ENCODE measurements at places on chromosomes 5 and 9.

DNA sequence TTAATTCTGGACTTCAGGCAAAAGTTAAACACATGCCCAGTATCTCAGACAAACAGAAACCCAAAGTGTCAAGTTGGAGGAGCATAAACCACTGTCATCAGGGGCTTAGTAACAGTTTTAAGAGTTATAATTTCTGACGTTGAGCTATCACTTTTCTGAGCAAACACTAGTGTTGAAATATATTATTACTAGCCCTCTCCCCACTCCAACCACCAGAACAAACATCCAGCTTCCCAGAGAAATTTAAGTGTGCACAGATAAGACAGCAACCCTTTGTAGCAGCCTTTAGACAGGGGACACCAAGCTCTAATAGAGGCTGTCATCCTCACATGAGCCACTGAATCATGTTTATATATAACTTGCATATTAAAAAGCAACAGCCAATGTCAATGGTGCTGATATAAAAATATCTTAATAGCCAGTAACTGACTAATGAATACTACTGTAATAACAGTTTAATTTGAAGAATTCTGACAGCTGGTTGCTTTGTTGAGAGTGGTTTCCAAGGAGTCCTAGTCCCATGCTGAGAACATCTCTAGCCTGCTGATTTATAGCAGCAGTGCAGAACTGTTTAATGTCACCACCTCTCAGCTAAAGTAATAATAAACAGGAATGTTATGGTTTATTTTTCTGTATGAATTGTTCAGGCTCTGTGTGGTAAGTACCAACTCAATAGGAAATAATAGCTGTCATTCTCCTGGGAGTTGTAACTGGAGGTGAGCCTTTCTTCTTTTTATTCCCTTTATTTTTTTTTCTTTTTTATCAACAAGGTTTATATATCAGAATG, 528.7 kb upstream of the ZNF608 start:
- no peak for DNase-seq

GRCh38 chr5:140633021-140633471, at the start of gene CD14:
Gene CD14 (minus strand): TSS chr5:140633175. CDS start chr5:140633071, 104 bp downstream.
- DNase-seq = no peak

DNA sequence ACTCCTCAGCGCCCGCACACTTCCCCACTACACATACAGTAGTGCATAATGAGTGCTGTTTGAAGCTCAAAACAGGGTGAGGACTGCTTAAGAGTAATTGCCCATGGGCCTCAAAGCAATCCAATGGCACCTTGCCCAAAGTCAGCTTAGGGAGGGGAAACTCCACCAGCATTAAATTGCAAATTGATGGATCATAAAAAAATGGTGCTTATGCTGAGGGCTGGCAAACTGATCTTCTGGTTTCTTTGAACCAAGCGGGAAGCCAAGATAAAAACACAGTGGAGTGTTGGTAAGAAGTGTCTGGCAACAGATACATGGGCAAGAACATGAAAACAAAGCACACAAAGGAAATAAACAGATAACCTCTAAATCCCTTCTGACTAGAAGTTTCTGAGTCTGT, 28.0 kb downstream of the TLE1 start:
- no peak for DNase-seq

DNA sequence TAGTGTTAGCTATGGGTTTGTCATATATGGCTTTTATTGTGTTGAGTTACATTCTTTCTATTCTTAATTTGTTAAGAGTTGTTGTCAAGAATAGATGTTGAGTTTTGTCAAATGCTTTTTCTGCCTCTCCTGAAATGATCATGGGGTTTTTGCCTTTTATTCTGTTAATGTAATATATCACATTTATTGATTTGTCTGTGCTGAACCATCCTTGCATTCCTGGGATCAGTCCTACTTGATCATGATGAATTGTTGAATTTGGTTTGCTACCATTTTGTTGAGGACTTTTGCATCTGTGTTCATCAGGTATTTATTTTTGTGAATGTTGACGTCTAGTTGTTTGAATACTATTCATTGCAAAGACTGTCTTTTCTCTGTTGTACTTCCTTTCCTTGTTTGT, 23.9 kb downstream of the RIC1 start:
- no peak for DNase-seq

DNA sequence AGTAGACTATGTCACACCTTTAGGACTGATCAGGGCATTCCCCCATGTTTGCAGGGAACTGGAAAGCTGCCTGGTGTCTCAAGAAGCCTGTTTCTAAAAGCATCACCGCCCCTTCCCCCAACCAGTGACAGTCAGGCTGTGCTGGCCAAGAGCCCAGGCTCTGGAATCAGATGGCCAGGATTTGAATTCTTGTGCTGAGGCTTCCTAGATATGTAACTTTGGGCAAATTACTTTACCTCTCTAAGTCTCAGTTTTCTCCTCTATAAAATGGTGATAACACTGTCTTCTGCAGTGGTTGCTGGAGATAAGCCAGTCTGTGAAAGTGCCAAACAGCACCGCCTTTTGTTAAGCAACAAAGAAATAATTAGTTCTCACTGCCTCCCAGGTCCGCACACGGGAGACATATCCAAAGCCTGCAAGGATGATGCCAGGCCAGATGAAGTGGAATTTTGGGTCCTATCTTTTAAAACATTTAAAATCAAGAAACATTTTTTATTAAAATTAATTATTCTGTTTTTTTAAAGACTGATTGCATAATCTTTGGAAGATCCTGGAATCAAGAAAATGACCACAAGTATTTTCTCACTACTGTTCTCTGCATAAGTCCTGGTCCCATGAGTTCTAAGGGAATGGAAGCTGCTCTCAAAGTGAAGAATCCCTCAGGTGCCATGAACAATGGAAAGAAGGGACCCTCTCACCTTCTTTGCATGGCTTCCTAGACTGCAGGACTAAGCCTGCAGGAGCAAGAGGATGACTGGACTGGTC, 13.9 kb downstream of the SLC31A2 start:
- DNase-seq = no peak

DNA sequence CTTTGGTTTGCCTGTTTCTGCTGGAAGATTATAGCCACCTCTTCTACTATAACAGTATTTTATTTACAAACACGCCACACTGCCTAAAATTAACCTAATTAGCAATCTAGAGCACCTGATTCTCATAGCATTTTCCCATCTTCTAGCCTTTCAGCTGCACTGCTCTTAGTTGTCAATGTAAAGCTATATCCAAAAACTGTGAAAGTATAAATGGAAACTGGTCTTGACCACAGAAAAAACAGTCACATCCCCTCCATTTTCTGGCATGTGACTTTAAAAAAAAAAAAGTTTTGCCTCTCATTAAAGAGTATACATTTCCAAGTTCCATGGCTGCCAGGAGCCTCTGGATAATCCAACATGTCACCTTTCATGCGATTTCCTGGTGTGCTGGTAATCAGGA, 287.8 kb downstream of the DTWD2 start:
- no peak for DNase-seq

DNA sequence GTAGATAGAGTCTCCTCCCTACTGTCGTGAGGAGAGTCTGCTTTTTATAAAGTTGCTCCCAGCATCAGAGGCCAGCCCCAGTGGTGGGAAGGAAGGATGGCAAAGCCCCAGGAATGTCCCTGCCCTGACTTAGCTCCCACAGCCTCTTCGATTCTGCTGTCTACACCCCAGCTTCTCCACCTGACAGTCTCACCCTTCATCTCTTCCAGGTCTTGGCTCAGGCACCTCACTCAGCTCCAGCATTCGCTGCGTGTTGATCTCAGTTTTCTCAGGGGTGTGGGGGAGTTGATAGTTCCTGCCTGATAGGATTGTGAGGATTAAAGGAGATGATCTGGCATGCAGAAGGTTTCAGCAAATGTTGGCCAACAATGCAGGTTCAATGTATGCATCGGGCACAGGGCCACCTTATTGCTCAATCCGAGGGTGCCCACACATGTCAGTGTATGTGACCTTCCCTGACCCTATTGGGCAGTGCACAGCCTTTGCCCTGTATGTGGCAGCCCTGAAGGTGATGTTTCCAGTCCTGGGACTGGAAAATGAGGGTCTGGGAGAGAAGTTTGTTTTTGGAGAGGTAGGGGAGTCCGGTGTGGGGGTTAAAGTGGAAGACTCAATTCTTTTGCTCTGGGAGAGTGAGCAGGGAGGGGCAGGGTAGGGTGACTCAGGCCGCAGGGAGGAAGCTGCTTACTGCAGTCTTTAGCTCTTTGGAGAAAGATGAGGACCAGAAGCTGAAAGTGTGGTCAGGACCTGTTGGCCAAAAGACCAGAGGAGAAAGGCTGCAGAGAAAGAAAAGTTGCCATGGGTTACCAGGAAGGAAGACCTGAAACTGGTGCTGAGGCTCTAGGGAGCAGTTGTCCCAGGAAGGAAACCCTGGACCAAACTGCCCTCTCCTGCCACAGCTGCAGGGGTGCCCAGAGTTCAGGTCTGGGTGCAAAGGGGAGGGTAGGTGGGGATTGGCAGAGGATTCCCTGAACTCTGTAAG, 153.2 kb downstream of the MACROH2A1 start:
- no peak for DNase-seq

- DNase-seq = no peak
Measured at GRCh38 chr5:138784590-138784989, 31.4 kb downstream of the CTNNA1 start.
